ENCODE measurements at places on chromosomes 16 and 17.
A peak's percentile ranks its signal among the peaks of the same experiment; 100 is the strongest.

DNA sequence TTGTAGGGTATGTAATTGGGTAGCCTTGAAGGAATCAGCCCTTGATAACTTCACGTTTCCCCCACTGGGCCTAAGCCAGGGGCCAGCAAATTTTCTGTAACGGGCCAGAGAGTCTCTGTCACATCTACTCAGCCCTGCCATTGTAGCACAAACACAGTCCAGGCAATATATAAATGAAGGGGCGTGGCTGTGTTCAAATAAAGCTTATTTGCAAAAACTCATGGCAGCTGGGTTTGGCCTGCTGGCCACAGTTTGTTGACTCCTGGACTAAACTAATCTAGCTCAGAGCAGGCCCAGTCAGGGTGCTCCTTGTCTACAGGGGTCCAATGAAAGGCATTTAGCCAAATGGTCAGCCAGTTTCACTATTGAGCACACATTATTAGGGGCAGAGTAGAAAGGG, 141.6 kb downstream of the CCDC182 start:
- DNase-seq: no peak

GRCh38 chr17:29474297-29474696, 84.1 kb downstream of the TAOK1 start:
- no peak for DNase-seq

DNA sequence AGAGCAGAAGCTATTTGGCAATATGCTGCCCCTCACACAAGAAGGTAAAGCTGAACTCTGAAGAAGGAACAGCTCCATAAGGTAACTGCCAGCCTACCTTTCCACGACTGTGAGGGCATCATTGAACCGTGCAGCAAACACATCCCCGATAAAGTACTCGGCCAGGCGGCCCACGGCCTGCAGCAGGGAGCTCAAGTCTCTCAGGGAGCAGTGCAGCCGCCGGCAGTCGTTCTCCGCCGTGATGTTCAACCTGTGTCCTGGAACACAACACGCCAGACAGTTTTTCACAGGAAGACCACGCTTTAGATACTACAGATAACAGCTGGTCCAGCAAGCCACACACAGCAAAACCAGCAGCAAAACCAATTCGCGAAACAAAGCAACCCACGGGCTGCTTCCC, 62.1 kb upstream of the GSG1L start:
- DNase-seq: no peak

- DNase-seq: no peak
These were observed 76.3 kb downstream of the USP31 start for GRCh38 chr16:23072769-23073549.

- no peak for DNase-seq
These were observed 115.1 kb upstream of the SDK2 start for GRCh38 chr17:73759324-73759723.

DNA sequence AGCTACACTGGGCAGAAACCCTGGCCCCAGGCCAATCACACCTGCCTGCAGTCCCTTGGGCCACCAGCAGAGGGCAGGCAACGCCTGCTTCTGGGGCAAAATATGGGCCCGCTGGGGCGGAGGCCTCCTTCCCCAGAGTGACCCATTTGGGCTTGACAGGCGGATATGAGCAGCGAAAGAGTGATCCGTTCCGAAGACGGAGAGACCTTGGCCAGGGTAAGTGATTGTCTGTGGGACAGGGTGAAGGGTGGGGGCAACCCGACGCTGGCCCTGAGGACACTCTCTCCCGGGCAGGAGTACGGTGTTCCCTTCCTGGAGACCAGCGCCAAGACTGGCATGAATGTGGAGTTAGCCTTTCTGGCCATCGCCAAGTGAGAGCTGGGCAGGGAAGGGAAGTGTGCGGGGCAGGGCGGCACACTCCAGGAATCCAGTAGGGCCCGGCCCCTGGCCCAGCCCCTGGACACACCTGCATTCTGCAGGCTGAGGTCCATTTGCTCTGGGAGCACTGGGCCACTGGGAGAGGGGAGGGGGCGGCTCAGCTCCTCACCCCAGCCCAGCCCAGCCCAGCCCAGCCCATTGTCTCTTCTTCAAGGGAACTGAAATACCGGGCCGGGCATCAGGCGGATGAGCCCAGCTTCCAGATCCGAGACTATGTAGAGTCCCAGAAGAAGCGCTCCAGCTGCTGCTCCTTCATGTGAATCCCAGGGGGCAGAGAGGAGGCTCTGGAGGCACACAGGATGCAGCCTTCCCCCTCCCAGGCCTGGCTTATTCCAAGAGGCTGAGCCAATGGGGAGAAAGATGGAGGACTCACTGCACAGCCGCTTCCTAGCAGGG, 3.5 kb upstream of the NHERF1 start:
- peak; percentile 91 for DNase-seq

DNA sequence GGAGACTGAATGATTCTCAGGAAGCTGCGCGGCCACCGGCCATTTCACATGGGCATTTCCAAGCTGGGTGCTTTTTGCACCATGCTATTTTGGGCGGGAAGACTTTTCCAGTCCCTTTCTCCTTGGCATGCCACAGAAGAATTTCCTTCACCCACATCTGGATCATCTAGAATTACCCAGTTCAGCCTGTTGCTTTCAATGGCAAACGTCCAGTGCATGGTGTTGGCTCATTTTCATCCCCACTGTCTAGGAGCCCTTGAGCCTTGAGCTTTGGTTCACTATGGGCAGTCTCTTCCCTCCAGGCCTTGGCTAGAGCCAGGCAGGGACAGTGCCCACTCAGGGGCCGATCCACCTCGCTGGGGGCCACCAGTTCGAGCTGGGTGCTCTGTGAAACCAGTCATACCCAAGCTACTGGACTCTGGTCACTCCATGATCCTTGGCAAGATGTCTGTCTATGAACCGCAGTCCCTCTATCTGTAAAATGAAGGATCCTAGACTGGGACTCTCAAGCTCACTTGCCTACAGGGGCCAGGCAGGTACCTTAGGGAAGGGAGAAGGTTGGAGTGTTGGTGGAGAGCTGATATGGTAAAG, 71.1 kb downstream of the CYLD start:
- no peak for DNase-seq

DNA sequence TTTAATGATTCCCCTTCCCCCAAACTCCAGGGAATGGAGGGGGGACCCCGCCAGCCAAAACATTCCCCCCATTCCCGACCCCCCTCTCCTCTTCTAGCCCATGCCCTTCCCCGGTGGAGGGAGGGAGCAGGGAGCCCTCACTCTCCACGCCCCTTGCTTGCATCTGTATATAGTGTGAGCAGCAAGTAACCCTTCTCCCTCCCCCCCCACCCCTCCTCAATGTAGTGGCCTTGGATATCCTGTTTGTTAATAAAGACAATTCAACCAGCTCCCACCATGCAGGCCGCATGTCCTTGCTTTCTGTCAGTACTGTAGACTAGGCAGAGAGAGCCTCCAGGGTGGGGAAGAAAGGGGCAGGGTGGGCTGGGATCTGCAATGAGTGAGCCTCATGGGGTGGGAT, 1.6 kb upstream of the C17orf107 start:
- no peak for DNase-seq

GRCh38 chr17:57956291-57957119, 1.3 kb upstream of the CUEDC1 start:
- DNase-seq: no peak

GRCh38 chr17:74161503-74161875, 42.0 kb upstream of the RPL38 start:
- DNase-seq: no peak

GRCh38 chr16:27470567-27471431, 68.8 kb downstream of the IL21R start:
- DNase-seq: no peak

DNA sequence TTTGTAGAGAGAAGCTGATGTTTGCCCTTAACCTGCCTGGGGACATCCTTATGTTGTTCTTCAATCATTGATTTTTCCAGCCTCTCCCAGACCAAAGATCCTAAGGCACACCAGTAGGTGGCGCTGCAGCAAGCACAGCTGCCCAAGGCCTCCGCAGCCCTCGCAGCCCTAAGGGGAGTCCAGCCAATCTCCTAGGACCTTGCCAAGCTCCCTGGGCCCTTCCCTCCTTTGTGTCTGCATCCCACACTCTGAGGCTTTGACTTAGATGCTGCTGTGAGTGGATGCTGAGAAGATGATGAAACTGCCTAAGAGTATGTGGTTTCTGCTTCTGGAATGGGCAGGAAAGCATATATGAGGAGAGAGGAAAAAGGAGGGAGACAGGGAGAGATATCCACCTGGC, 47.1 kb downstream of the SPACA3 start:
- DNase-seq: no peak

DNA sequence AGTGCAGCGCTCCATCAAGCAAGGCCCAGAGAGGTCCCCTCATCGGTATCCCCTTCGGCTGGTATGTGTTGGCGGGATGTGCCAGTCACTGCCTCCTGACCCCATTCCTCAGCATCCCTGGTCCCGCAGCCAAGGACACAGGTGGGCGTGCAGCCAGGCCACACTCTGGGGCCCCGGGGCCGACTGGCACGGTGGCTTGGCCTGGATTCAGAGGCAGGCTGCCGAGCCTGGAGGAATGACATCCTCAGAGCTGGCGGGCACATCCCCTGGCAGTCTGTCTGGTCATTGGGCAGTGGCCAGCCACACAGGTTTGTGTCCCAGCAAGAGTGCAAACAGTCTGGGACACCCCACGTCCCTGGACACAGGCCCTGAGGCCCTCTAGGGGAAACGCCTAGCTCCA, 111.1 kb downstream of the SDK2 start:
- peak; percentile 57 for DNase-seq

DNA sequence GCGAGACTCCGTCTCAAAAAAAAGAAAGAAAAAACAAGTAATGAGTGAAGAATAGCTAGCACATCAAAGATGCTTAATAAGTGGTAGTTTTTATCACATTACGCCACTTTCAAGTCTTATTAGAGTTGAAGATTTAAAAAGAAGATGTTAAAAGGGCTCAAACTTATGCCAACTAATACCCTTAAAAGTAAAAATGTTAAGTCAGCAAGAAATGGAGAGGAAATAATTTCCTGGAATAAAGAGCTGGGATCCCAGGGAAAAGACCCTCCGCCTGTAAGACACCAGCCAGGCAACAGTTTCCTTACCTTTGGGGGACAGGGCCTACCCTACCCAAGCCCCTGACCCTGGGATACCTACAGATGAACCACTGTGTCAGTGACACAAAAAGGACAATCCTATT, 3.6 kb downstream of the XPO6 start:
- DNase-seq: no peak

- no peak for DNase-seq
These were observed 1023.4 kb upstream of the RBFOX1 start for GRCh38 chr16:6309271-6309670.

DNA sequence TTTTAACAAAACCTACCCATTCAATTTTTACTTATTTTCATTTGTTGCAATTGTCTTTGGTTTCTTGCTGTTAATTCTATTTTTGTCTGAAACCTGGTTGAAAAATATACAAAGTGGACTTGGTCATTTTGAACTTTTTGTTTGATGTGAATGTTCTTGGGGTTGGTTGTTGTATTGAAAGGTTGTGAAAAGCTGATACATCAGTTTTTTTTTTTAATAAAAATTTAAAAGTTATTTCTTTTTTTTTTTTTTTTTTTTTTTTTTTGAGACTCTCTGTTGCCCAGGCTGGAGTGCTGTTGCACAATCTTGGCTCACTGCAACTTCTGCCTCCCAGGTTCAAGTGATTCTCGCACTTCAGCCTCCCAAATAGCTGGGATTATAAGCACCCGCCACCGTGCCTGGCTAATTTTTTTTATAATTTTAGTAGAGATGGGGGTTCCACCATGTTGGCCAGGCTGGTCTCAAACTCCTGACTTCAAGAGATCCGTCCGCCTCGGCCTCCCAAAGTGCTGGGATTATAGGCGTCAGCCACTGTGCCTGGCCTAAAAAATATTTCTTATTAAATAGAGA, 28.9 kb downstream of the WIPF2 start:
- no peak for DNase-seq

DNA sequence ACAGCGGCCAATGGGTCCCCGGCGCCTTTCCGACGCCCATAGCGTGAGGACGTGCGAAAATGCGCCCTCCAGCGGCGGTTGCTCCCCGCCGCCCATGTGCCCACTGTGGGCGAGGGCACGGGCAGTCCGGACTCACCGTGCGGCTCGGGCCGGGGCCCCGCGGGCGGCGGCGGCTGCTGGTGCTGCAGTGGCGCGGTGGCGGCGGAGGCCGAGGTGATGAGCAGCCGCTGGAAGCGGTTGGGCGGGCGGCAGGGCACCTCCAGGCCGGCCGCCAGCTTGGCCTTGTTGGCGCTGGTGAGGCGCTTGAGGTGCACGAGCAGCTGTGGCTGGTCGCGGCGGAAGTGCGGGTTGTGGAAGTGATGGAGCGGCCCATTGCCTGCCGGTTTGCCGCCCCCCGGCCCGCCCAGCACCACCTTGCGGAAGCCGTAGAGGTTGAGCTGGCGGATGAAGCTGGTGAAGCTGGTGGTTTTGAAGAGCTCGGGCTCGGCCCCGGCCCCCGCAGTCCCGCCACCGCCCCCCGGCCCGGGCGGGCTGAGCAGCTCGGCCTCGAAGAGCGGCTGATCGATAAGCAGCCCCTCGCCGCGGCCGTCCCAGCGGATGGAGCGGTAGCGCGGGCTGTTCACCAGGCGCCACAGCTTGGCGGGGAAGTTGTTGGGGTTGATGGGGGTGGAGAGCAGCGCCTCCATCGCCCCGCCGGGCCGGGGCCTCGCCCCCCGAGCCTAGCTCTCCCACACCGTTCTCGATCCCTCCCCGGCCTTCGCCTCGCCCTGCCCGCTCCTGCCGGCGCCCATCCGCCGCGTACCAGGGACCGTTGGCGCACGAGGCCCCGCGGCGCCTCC, at the start of gene HSF5:
Gene HSF5 (minus strand): TSS at position 820 of the 839 bp plus-strand sequence. CDS start 134 bp downstream, at position 686.
- DNase-seq: peak; percentile 38

GRCh38 chr16:34078691-34079090, 619.3 kb downstream of the TP53TG3F start:
- no peak for DNase-seq

- DNase-seq: no peak
These were observed 26.5 kb upstream of the SLC25A19 start for GRCh38 chr17:75315541-75316243.

GRCh38 chr17:17928398-17929287, 43.6 kb downstream of the TOM1L2 start:
- DNase-seq: no peak

DNA sequence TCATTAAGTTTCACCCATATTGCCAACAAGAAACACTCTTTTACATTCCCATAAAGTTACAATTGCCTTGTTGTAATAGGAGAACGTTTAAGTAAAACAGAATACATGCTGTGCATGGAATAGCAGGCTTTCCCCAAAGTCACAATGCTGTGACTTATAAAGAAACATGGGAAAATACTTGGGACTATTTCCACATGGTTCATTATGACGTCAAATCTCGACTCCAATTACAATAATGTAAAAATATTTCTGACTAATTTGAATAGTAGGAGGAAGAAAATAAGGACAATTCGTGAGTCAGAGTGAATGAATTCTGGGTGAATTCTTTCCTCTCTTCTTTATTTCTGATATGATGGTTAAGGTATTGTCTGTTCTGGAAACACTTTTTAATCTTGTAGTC, 52.8 kb downstream of the CDH11 start:
- DNase-seq: no peak

DNA sequence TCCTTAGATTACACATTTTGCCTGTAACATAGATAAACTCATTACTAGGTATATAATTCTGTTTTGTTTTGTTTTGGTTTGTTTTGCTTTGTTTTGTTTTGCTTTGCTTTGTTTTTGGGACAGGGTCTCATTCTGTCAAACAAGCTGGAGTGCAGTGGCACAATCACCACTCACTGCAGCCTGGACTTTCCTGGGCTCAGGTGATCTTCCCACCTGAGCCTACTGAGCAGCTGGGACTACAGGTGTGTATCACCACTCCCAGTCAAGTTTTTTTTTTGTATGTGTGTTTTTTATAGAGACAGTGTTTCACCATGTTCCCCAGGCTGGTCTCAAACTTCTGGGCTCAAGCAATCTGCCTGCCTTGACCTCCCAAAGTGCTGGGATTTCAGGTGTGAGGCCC, 1.3 kb upstream of the CCL4L2 start:
- no peak for DNase-seq

Measured in right lobe of liver (tissue), 6 donors.